ENCODE measurements at places on chromosomes 12 and 14. TPM values are rescaled to one million over a fixed set of nuclear protein-coding genes. Genes with fewer than 3 reads are reported as not detected.

Gene GALC
- 17.1 TPM for total RNA-seq

Gene MMP19
- 1.4 TPM for total RNA-seq

Gene NYNRIN
- total RNA-seq: 13.8 TPM

Gene KLRC3
- not detected for total RNA-seq

Data from bladder microvascular endothelial cell (primary cell).